Activated CD4-positive, alpha-beta T cell treated with anti-CD3 and anti-CD28 coated beads, Interleukin-2, amount 50 U/mL, for 48 hours (primary cell): ENCODE measurements at places on chromosomes 13 and 19.

DNA sequence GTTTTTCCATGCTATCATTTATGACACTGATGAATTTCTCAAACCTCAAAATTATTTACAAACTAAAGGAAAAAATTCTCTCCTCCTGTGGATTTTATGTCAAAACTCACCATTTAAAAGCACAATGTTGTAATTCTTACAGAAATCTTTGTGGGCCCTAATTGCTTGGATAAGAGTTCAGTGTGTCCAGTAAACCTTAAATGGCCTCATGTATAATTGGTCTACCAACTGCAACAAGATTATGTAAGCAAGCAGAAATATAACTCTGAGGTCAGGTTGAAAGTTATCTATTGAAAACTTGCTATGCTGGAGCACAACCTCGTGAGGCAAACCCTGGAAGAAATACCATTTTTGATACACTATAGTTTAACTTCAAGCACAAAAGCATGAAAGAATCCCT lies 22.0 kb downstream of the VWA8 start:
- DNase-seq, result no peak

DNA sequence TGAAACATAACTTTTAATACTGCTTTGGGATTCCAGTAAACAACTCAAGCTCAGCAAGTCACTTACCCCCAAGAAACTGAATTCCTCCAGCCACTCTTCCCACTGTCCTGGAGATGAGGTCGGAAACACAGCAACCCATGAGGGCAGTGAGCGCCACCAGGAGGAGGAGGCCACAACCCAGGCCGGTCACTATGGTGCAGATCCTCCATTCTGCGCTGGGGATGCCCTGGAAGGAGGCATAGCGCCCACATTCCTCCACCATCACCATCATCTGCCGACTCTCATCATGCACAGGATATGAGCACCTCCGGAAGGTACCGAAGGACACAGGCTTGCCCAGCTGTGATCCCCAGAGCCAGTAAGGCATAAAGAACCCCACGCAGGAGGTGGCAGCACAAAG lies 2.2 kb downstream of the LHFPL6 start:
- no peak for DNase-seq

- no peak for DNase-seq
Measured at GRCh38 chr19:4539693-4540581, at the start of gene LRG1. Gene LRG1, minus strand, starts transcription at chr19:4540036. Its CDS starts 23 bp downstream, at chr19:4540013.

DNA sequence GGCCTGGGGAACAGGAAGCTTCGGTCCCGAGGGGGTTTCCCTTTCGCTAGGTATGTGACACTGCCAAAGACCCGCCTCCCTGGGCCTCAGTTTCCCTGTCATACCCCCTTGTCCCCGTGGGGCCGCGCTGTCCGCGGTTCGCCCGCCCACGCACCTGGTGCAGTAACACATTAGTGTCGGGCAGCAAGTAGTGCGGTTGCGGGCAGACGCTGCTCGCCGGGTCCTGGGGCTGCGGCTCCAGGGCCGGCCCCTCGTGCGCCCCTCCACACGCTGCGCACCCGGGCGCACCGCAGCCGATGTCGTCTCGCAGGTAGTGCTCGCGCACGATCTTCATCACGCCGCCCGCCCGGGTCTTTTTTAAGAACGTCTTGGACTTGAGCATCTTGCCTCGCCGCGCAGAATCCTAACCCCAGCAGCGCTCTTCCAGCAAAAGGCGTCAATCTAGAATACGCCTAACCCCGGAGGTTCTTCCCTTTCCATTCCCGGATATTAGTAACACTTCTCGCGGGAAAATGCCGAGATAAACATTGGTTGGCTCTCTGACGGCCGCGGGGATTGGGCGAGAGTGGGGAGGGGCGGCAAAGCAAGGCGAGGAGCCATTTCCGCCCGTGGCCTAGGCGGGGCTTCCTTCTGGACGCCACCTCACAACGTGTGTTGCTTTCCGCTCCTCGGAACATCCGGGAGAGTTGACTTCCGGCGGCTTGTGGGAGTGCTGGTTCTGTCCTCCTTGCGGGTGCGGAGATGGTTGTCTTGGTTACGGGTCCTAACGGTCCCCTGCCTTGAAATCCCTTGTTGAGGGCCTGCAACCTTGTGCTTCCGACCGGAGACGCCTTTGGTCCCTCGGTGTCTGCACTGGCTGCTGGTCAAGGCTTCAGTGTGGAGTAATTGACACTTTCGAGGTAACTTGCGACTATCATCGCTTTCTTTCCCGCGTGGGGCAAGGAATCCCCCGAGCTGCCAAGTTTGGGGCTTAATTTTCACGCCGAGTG lies at the start of the genes DIS3 and PIBF1:
Gene DIS3 (minus strand): TSS at position 450 of the 989 bp plus-strand sequence. CDS start 68 bp downstream, at position 382.
Gene PIBF1 (plus strand): TSS at position 683 of the 989 bp plus-strand sequence. CDS start 1,337 bp downstream, outside the sequence.
- peak; percentile 97 for DNase-seq

GRCh38 chr19:36136964-36137686 lies 2.7 kb upstream of the CAPNS1 start:
- DNase-seq, result peak; percentile 19

GRCh38 chr19:58551577-58552471 lies 3.1 kb downstream of the CHMP2A start:
- DNase-seq, result no peak

- peak; percentile 61 for DNase-seq
Measured at GRCh38 chr19:55216461-55217198, 7.3 kb upstream of the PTPRH start.

GRCh38 chr19:30630289-30631032 lies 258.3 kb downstream of the ZNF536 start:
- no peak for DNase-seq
